ENCODE measurements at places on chromosomes 13 and 19.

DNA sequence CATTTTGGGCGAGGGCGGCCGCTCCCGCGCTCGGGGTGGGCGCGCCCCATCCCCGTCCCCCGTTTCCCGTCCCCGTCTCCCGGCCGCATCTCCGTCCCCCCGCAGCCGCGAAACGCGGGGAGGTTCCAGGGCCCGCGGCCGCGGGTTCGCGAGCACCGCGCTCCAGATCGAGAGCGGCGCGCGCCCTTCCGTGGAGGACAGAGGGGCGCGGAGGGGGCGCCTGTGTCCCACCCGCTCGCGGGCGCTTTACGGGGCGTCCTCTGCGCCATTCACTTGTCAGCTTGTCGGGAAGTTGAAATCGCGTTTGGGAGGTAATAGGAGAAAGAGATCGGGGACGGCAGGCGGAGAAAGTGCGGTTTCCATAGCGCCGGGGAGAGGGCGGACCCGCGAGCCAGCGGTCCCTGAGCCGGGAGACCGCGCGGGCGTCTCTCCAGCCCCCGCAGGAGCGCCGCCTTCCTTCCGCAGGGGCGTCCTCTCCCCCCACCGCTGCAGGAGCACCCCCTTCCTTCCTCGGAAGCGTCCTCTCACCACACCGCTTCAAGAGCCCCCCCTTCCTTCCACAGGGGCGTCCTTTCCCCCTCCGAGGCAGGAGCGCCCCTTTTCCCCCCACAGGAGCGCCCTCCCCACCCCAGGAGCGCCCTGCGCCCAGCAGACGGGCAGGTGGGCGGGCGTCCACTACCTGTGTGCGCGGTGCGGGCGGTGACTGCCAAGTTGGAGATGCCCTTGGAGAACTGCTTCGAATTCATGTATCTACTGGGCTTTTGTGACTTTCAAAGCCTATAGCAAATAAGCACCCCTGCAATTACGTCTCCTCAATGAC, 962 bp upstream of the IRS2 start:
- DNase-seq: no peak

DNA sequence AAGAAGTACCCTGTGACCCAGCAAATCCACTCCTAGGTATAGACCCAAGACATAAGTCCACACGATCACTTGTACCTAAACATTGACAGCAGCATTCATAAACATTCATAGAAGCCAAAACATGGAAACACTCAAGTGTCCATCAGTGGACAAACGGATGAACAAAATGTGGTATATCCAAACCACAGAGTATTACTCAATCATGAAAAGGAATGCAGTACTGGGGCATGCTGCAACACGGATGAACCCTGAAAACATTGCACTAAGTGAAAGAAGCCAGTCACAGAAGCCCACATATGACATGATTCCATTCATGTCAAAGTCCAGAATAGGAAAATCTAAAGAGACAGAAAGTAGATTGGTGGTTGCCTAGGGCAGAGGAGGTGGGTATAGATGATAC, 22.8 kb upstream of the CCNE1 start:
- no peak for DNase-seq

GRCh38 chr13:110140099-110140498, 166.9 kb downstream of the COL4A1 start:
- no peak for DNase-seq

DNA sequence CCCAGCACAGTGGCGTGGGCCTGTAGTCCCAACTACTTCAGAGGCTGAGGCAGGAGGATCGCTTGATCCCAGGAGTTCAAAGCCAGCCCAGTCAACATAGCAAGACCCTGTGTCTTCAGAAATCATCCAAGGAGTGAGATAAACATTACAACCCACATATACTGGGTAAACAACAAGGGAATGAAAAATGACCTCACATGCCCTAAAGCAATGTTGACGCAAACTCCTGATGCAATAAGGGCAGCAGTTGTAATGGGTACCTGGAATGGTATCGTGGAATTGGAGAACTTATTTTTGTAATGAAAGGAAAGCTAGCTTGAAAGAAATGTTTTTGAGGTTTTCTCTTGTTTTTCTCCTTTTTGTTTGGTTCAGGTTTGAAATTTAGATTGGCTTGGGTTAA, 24.5 kb upstream of the LGALS16 start:
- DNase-seq: no peak

DNA sequence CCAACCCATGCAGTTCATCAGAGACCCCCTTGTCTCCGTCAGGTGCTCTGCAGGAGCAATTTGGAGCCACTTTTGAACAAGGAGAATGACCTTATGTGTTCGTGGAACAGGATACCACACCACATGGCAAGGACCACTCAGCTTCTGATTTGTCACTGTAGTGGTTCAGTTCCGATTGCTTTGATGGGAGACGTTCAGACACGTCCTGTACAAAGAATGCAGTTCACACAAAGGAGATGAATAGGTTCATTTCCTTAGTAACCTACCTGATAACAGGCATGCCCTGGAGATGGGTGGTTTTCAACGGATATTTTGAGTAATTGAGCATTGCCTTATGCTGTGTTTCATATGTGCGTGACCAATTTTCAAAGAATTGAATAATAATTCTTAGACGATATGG, 17.2 kb downstream of the FGF9 start:
- DNase-seq: no peak

GRCh38 chr13:41780715-41781706, 179.9 kb downstream of the VWA8 start:
- no peak for DNase-seq

DNA sequence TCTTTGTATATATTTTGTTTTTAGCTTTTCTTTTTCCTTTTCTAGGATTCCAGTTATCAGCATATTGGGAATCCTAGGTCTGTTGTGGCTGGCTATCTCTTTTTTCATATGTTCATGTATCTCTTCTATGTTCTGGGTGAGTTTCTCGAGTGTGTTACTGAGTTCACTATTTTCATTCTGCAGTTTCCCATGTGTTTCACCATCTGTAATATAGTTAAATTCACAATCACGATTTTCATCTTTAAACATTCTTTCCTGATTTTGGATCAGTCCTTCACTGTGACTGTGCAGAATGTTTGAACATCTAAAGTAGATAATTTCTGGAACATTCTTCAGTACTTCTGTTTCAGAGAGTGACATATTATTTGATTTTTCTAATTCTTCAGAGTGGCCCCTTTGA, 862.1 kb downstream of the OLFM4 start:
- no peak for DNase-seq

- no peak for DNase-seq
These were observed 248.2 kb downstream of the ZNF536 start for GRCh38 chr19:30620354-30620753.

DNA sequence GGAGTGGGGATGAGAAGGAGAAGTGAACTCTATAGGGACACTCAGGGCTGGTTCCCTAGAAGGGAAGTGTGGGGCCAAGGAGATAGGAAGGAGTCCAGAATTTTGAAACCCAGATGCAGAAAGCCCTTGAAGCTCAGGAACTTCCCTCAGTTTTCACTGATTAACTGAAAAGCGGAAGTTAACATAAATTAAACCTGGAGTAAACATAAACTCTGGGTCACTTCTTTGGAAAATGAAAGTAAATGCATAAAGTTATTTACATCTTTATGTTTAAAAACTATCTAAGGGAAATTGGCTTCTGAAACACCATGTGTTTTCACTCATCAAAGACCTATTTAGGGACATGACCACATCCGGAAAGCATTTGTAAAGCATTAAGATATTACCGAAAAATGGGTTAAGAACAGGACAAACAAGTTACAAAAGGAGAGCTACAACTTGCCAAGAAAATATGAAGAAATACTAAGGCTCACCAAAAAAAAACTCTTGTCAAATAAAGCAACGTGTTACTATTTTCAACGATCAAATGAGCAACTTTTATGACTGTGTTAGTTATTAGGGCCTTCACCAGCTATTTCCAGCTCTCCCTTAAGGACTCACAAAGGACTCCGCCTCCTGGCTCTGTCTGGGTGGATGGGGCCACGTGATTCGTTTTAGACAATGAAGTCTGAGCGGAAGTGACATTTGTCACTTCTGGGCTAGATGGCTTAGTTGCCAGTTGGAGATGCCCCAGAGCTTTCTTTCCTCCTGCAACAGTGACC, 439.1 kb upstream of the ZNF507 start:
- no peak for DNase-seq

GRCh38 chr13:80906860-80907259, 565.9 kb upstream of the SPRY2 start:
- DNase-seq: no peak

DNA sequence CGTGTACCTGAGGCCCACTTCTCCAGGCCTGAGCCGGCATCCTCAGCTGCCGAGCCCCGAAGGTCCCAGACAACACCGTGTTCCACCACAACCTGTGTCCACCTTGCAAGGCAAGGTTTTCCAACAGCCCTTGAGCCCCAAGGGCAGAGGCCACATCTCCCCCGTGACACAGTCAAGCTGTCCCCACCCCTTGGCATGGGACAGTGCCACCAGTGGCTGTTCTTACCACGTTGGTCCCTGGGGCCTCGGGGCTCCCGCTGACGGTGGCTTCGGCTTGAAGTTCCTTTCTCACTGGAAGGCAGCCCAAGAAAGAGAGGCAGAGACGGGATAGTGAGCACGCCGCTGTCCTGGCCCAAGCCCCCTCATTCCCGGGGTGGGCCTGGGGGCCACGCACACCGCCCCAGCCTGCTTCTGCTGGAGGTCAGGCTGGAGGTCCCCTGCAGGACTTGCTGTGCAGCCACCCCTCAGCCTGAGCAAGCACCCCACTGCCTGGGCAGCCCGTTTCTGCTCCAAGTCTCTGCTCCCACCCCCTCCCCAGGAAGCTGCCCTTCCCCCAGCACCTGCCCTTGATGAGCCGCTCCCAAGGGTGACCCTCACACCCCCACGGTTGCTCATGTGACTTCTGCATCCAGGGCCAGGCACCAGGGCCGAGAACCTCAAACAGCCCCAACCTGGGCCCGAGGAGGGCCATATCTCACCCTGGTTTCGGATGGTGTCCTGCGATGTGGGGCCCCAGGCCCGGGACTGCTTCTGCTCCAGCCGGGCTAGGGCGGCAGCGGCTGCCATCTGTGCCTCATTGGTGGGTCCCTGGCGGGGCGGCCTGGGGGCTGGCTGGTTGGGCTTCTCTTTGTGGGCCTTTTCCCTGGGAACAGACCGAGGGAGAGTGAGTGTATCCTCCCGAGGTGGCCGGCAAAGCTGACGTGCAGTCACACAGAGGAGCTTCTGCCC, 4.1 kb downstream of the UBXN6 start:
- no peak for DNase-seq

- DNase-seq: no peak
These were observed 16.7 kb downstream of the FAAP24 start for GRCh38 chr19:32988724-32989123.

DNA sequence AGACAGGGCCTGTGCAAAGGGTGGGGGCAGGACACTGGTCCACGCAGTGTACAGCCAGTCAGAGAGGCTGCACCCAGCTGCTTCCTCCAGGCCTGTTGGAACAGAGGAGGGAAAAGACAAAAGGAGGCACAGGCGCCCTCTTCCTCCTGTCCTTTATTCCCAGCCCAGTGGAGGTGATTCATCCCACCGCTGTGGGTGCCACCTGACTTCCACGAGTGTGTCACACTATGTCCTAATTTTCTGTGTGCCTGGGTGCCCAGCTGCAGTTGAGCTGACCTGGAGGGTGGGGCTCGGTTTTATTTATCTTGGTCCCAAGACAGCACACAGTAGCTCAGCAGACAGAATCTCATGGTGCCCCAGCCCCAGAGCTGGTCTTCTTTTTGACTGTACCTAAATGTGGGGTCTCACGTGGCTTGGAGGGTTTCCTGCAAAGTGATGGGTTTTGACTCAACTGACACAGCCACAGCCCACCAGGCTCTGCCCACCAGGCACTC, 9.0 kb downstream of the EPS15L1 start:
- no peak for DNase-seq

DNA sequence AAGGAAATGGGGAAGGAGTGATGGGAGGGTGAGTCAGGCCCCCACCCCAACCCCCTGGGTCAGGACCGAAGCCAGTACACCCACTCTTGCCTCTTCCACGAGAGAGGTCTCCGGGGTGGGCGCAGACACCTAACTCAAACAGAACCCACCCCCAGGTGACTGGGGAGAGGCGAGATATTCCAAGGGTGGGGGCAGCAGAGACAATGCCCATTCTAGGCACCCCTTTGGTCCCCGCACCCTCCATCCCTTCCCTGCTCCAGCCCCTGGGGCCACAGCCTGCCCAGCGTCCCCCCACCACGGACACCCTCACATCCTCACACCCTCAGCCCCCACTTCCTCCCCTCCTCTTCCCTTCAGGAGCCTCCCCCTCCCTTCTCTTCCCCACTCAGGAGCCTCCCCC, 682 bp downstream of the ZSCAN18 start:
- DNase-seq: no peak

- DNase-seq: no peak
These were observed 1.2 kb downstream of the DAPK3 start for GRCh38 chr19:3969435-3970312.

DNA sequence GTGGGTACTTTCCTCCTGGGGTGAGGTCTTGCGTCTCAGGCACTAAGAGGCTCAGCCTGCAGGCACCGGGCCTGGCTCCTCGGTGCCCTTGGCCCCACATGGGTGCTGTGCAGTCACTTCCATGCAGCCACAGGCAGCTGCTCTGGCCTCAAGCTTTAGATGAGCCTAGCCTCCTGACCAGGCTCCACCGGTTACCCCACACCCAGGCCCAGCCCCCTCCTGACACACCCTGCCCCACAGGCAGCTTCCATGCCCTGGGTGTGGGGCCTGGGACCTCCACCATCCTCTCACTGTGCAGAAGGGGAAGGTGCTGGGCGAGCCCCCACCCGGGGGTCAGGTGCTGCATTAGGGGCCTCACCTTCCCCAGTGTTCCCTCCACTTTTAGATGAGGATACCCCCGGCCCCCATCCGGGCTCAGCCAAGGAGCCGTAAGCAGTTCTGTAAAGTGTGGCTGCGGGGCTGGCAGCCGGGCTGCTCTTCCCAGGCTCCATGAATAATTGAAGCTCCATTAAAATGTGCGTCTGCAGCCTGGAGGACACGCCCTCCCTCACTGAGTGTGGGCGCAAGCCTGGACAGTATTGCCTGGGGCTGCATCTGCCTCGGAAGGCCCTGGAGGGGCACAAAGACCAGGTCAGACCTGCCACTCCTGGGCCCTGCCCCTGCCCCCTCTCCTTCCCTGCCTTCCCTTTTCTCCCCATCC, 72.5 kb upstream of the KCTD15 start:
- DNase-seq: no peak

GRCh38 chr13:77537289-77537919, 1.9 kb downstream of the SCEL start:
- DNase-seq: no peak

DNA sequence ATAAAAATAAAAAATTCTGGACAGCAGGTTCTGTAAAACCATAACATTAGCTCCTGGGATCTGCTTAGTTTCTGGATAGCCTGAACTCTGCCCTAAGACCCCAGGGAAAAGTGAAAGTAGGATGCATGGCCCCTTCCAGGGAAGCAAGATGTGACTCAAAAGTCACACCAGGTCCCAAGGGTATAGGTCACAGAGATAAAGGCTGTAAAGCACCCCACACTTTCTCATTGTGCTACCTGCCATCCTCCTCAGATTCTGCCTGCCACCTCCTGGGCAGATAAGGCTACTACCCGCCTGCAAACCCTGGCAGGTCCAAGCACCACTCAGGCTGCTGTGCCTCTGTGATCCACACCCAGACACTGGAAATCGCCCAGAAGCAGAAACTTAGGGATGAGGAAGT, 20.6 kb downstream of the FFAR2 start:
- no peak for DNase-seq

Measured in substantia nigra (tissue), 51 donors.